Suppressor macrophage (primary cell): ENCODE measurements at places on chromosomes 5 and 9.

- DNase-seq: no peak
Observed at GRCh38 chr9:85600675-85601263, 141.0 kb downstream of the AGTPBP1 start.

GRCh38 chr5:173618927-173619519 lies 2.6 kb upstream of the BOD1 start:
- peak; percentile 73 for DNase-seq

- no peak for DNase-seq
Observed at GRCh38 chr5:111691508-111691907, 65.5 kb downstream of the NREP start.

GRCh38 chr5:169980418-169981053 lies at the start of gene INSYN2B:
Gene INSYN2B (minus strand): TSS chr5:169980495. CDS start chr5:169883898, 96,597 bp downstream.
- DNase-seq: peak; percentile 59

- DNase-seq: no peak
Observed at GRCh38 chr5:107875833-107876232, 205.1 kb upstream of the EFNA5 start.

- DNase-seq: no peak
Observed at GRCh38 chr5:123906698-123907295, 394.8 kb downstream of the CSNK1G3 start.

DNA sequence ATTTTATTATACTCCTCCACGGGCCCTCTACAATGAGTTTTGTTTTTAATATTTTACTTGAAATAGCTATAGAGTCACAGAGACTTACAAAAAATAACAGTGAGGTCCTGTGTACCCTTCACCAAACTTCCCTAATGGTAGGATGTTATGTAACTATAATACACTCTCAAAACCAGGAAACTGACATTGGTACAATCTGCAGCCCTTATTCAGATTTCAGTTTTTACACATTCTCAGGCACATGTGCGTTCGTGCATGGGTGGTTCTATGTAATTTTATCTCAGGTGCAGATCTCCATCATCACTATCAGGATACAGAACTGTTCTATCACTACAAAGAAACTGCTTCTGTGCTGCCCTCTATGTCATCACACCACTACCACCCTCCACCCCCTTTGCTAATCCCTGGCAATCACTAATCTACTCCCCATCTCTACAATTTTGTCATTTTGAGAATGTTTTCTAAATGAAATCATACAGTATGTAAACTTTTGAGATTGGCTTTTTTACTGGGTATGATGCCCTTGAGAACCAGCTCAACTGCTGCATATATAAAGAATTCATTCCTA lies 16.4 kb downstream of the RAB14 start:
- no peak for DNase-seq

DNA sequence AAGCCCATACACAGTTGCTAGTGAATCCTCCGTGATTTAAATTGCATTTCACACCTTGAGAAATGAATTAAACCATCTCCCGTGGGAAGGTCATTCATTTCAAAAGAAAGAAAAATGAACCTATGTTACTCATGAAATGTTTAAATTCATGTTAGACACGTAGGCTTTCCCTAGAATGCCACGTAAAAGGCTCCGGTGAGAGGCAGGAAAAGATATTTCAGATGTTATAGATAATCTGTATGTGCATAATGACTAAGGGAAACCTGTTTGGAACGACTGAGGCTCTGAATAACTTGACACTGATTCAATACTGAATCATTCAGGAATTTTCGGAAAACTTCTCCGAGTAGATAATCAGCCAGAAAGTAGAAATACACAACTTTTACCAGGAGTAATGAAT lies 134.3 kb upstream of the ICE1 start:
- no peak for DNase-seq

DNA sequence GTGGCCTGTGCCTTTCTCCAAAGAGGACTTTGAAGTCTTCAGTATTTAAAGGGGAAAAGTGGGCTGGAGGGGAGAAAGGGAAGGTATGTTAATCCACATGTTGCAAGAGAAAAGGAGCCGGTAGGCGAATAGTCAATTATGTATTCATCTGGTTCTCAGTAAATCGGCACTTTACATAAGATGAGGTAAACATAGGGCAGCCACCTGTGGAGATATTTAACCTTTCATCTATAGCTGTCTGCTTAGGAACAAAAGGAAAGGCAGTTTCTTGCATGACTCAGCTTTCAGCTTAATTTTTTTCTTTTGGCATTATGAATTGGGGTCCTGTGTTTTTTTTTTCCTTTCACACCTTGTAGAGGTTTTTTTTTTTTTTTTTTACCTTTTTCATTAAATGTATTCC lies 42.2 kb downstream of the FGD3 start:
- DNase-seq: no peak

DNA sequence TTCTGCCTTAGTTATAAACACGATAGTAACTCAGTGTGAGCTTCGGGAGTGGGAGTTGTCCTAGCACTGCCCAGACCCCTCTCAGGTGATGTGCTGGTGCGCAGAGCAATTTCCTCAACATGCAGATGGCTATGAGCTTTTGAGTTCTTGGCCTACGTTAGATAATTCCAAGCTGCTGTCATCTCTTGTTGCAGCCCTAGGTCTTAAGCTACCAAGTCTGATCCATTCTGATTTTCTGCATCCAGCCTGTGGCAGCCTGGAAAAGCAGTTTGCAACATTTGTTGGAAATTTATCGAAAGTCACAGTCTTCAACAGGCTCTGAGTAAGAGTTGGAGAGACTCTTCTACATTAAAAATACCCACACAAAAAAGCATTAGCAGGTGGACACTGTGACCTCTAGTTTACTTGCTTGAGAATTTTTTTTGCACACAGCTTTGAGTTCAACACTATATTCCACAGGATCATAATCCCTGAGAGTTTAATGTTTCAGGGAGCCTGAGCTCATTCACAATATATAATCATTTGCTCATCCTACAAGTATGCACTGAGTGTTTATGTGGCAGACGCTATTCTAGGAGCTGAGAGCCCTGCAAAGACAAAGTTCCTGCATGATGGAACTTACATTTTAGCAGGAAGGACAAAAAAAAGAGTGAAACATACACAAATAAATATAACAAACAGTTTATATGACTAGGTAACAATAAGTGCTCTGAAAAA lies 91.6 kb downstream of the UBE2QL1 start:
- no peak for DNase-seq

- DNase-seq: no peak
Observed at GRCh38 chr5:94402096-94402495, 216.3 kb downstream of the KIAA0825 start.

- DNase-seq: no peak
Observed at GRCh38 chr9:84153885-84154284, 173.3 kb downstream of the RMI1 start.

DNA sequence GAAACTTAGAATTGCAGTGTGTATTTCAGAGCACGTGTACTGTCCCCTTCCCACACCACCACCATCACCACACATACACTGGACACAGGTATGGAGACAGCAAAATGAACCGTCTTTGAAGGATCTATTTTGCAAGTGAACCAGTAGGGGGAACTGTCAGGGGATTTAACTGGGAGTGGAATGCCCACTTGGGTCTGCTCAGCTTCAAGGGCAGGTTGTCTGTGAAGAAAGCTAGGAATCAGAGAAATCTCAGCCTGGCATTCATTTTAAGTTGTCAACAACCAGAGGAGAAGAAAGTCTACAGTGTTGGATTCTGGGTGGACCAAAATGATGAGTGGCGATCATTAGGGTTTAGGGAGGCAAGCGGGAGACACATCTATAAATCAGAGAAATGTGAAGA lies 147.0 kb downstream of the DCP2 start:
- no peak for DNase-seq

- DNase-seq: peak; percentile 70
Observed at GRCh38 chr5:143222287-143223231, 180.9 kb downstream of the NR3C1 start.

GRCh38 chr9:134585746-134586706 lies 55.6 kb upstream of the COL5A1 start:
- no peak for DNase-seq

DNA sequence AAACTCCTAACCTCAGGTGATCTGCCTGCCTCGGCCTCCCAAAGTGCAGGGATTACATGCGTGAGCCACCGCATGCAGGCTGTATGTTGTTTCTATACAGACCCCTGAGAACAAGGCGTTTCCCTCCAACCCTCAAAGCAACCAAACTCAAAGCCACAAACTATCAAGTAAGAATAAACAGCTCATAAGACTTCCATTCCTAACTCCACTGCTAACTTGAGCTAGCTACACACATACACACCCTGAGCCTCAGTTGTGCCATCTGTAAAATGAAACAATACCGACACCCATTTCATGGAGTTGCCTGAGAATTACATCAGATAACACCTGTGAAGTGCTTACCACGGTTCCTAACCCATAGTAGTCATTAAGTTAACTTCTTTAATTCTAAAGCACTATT lies 70.8 kb downstream of the SERINC5 start:
- no peak for DNase-seq

DNA sequence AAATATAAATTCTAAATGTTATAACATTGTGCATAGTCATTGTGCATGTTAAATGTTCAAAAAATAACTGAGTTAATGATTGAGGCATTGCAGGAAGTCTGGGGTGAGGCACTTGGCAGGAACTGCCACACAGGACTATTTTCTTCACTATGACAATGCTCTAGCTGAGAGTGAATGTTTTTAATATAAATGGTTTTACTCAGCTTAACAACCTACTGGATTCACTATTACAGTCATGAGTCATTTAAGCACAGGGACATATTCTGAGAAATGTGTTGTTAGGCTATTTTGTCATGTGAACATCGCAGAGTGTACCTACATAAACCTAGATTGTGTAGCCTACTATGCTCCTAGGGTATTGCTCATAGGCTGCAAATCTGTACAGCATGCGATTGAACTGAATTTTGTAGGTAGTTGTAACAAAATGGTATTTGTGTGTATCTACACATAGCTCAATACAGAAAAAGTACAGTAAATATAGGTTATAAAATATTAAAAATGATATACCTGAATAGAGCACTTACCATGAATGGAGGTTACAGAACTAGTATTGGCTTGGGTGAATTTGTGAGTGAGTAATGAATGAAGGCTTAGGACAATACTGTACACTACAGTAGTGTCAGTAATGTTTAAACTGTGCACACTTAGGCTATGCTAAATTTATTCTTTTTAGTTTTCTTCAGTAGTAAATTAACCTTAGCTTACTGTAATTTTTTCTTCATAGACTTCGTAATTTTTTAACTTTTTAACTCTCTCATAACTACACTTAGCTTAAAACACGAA lies 346.1 kb upstream of the PTGER4 start:
- DNase-seq: no peak

- no peak for DNase-seq
Observed at GRCh38 chr5:32461441-32462120, 17.0 kb upstream of the ZFR start.

GRCh38 chr5:88355490-88356050 lies 86.9 kb upstream of the TMEM161B start:
- no peak for DNase-seq

DNA sequence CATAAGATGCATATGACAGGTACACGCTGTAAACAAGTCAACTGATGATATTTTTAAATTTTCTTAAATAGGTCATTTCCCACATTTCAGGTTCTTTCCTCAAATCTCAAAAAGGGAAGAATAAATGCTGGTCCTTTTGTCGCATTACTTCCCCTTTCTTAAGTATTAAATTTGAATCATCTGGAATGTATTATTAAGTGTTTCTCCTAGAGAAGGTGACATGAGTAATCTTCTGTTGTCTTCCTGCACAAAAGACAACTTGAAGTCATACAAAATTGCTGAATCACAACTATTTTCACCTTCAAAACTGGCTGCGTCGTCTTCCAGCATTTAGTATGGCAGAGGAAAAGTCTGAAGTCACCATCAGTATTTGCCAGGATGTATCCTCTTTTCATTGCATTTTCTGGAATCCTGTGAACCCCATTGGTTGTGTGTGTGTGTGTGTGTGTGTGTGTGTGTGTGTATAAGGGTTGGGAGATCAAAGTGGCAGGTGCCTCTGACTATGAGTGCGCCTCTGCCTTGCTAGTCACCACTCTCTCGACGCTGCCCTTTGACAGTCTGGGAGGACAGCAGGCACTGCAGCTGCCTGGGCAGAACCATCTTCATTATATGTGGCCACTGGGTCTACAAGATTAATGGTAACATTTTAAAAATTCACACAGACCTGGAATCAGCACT lies 86.9 kb downstream of the MVB12B start:
- peak; percentile 57 for DNase-seq

DNA sequence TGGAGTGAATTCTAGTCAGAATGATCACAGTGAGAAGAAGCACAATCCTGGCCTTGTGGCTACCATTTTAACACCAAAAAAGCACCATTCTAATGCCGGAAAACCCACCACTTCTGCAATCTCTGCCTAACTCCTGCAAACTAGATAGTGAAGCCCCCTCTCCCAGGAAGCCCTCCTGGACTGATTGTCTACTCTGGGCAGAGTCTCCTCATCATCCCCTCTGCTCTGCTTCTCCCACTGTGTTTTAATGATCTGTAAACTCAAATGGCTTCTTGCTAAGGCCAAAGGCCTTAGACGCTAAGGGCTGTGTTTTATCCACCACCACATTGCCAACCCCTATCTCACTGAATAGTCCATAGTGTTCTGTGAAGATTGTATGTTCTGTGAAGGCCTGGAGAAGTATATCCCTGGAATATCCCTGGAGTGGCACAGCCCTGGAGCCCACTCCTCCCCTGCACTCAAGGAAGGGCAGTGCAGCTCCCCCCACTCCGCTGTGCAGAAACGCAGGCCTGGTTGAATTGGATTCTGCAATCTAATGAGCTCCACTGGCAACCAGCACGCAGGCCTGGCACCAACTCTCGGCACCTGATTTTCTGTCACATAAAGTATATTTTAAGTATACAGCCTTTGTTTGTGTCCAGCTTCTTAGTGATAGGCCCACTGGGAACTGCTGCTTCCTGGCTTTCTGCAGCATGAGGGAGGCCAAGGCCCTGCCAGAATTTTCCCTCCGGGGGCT lies 126.3 kb downstream of the ATPSCKMT start:
- DNase-seq: no peak

DNA sequence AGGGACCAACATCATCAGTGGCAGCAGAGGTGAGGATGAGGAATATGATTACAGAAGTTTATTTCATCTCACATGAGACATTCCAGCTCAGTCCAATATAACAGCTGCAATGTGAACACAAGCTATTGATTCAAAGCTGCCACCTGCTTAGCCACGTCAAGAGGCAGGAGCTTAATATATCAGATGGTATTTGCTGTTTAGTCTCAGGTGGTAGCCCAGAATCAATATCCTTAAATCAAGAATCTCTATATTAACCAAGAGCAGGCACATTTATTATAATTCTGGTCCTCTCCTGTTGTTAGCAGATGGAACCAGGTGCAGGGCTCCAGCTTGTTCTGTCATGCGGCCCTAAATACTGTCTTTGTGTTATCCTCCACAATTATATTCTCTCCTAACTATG lies 431.6 kb downstream of the ICE1 start:
- DNase-seq: no peak
